ENCODE measurements at places on chromosomes 6 and 20.

- no peak for DNase-seq
Observed at GRCh38 chr6:48961781-48962415, 501.2 kb downstream of the MMUT start.

DNA sequence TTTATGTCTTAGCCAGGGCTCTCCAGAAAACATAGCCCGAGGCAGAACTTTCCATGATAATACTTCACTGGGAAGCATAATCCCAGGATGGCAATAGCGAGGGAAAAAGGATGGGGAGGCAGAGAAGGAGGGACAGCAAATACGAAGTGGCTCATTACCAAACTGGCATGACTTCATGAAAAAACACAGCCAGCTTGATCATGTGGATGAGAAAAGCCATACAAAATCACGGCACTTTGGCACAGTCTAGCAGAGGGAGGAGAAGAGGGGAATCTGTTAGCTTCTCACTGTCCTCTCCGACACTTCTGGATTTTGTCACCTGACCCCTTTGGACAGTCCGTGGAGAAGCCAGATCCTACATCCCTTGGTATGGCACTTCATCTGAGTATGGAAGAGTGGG is 212.5 kb upstream of the GRIK2 start:
- DNase-seq: no peak

GRCh38 chr6:45698046-45698445 is 317.6 kb downstream of the CLIC5 start:
- no peak for DNase-seq

- DNase-seq: no peak
Observed at GRCh38 chr20:42492290-42492689, 697.4 kb downstream of the PTPRT start.

DNA sequence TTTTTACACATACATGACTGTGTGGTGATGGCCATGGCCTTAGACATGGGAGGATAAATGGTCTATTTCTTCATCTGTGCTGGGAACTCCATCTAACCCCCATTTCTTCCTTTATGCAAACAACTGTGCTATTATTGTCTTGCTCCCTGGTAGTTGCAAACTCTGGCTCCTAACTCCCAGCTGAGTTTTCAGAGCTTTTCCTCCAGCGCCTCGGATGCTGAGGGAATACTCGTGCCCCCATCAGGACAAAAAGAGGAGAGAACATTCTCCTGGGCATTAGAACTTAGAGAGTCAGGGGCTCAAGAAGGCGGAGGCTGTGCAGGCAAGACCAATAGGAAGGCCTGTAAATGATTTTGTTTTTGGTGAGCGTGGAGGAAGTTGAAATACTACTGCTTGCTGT is 2.1 kb downstream of the DAAM2 start:
- no peak for DNase-seq

GRCh38 chr20:40679184-40679583 is 9.9 kb downstream of the MAFB start:
- no peak for DNase-seq

DNA sequence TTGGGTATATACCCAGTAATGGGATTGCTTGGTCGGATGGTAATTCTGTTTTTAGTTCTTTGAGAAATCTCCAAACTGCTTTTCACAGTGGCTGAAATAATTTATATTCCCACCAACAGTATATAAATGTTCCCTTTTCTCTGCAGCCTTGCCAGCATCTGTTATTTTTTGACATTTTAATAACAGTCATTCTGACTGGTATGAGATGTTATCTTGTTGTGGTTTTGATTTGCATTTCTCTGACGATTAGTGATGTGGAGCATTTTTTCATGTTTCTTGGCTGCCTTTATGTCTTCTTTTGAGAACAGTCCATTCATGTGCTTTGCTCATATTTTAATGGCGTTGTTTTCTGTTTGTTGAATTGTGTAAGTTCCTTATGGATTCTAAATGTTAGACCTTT is 641.6 kb downstream of the HACE1 start:
- no peak for DNase-seq
